ENCODE measurements at places on chromosomes 2 and 18. TPM values are rescaled to one million over a fixed set of nuclear protein-coding genes. Genes with fewer than 3 reads are reported as not detected.

Gene RFTN2
- 2.8 TPM for polyA plus RNA-seq

Gene SYT4
- 0.43 TPM for polyA plus RNA-seq

Gene CD207
- 0.22 TPM for polyA plus RNA-seq

Gene POLR1A
- polyA plus RNA-seq, result 2.7 TPM

Gene C1QL2
- polyA plus RNA-seq, result 0.05 TPM

Gene PSMA8
- polyA plus RNA-seq, result not detected

Gene TLK1
- polyA plus RNA-seq, result 6.4 TPM

Gene INPP5D
- 15.2 TPM for polyA plus RNA-seq

Gene FAP
- 17.0 TPM for polyA plus RNA-seq

Gene CCDC141
- 0.45 TPM for polyA plus RNA-seq

Gene ICA1L
- 3.4 TPM for polyA plus RNA-seq

Gene RPS27A
- polyA plus RNA-seq, result 2,106 TPM

Gene ERBB4
- polyA plus RNA-seq, result 0.25 TPM

Gene SOWAHC
- 6.0 TPM for polyA plus RNA-seq

Gene TNP1
- not detected for polyA plus RNA-seq

Gene NPPC
- polyA plus RNA-seq, result 0.07 TPM

All from adipose tissue (tissue), 3 donors.